Activated T-cell treated with anti-CD3 and anti-CD28 coated beads, Interleukin-2, amount 50 U/mL, for 72 hours (primary cell): ENCODE measurements at places on chromosomes 12 and 14. TPM values are rescaled to one million over a fixed set of nuclear protein-coding genes. Genes with fewer than 3 reads are reported as not detected.

DNA sequence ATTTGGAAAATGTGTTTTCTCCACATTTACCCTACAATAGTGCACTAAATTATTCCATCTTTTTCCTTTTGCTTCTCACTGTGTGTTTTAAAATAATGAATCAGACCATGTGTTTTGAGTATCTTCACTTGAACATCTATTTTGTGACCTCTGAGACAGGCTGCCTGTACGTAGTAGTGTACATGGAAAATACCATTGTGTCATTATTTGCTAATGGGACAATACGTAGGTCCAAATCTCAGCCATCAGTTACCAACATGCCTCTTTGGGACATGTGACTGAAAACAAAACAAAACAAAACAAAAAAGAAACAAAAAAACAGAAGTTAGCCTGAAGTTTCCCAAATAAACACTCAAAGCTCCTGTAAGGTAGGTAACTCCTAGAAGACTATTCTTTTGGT, 7.1 kb upstream of the MYF6 start:
- DNase-seq: no peak
- no peaks in the 10 kb centered on the region for H3K27me3 ChIP-seq
- peaks cover 2% of the 10 kb centered on the region for H3K36me3 ChIP-seq
- H3K4me1 ChIP-seq: no peaks in the 10 kb centered on the region
- no peak overlapping the region for H3K4me3 ChIP-seq

NR4A1 gene
- 136 TPM for total RNA-seq

NPAS3 gene
- not detected for total RNA-seq

OR6C68 gene
- total RNA-seq: not detected

KRT72 gene
- total RNA-seq: 0.31 TPM

CLEC4D gene
- not detected for total RNA-seq

LRRC43 gene
- total RNA-seq: 0.74 TPM

DNA sequence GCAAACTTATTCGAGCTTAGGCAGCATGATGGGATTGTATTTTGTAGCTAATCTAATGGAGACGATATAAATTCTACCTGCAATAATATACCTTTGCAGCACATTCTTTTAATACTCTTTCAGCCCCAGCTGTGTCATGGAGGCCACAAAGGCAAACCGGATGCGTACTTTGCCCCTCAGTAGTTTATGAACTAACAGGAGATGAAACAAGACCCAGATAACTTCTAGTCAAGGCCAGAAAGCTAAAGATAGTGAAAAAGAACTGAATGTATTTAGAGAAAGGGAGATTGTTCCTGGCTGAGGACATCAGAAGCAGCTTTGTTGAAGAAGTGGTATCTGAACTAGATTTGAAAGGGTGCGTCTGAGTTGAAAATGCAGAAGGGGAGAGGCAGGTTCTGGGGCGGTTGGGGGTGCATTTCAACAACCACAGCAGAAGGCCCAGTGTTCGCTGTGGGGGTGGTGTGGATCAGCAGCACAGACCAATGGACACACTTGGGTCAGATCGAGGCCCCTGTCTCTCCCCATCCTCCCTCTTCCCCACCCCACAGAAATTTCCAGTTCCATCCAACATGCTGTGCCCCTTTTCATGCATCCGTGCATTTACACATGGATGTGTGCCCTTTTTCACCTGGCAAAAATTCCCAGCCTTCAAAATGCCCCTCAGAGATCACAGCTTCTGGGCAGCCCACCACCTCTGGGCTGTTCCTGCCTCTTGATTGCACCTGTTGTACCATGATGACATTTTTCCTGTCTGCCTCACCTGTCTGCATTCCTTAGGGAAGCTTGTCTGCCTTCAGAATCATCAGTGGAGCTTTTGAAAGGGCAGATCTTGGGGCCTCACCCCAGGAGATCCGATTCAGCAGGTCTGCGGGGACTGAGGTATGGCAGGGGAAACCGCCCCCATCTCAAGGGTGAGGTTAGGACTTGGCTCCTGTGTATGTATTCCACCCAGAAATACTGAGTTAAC, 2.2 kb downstream of the ZNF839 start:
- no peak overlapping the region for H3K4me3 ChIP-seq
- H3K36me3 ChIP-seq: peaks cover 1% of the 10 kb centered on the region
- peak overlapping the region; percentile 38 for H3K27ac ChIP-seq

DNA sequence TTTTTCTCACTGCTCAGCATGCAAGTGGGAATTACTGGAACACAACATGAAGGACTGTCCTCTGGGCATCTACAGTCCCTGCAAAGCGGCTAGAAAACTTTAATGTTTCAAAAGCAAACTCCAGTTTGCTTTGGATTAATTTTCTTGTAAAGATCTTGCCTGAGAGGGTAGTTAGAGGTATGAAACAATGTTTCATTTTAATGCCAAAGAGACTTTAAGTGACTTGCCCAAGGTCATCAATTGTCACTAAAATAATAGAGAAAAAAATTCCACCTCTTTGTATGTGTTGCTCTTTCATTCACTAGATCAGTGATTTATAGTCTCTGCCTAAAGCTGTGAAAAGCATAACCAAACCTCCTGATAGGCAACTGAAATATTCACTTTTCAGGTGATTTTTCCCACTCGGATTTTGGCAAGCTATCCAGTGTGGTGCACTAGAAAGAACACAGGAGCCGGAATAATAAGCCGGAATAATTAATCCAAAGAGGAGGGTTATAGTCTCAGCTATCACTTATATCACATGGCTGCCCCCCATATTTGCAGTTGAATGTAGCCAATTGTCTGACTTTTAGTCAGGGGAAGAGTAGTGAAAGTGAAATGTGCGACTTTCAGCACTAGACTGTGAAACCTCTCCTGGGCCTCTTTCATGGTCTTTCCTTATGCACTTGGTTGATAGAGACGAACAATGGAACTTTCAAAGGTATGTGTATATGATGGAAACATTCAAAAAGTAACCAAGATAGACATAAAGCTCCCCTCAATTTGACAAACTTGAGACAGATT, 107.7 kb downstream of the SLC6A15 start:
- H3K36me3 ChIP-seq: no peaks in the 10 kb centered on the region
- no peak overlapping the region for H3K4me3 ChIP-seq
- no peak overlapping the region for H3K27ac ChIP-seq
- H3K27me3 ChIP-seq: peaks cover 5% of the 10 kb centered on the region

CIDEB gene
- 11.6 TPM for total RNA-seq

GRCh38 chr12:103028881-103029639, 71.6 kb downstream of the ASCL1 start:
- no peaks in the 10 kb centered on the region for H3K36me3 ChIP-seq
- peaks cover 7% of the 10 kb centered on the region for H3K27me3 ChIP-seq
- H3K4me1 ChIP-seq: no peaks in the 10 kb centered on the region
- no peak overlapping the region for H3K4me3 ChIP-seq
- H3K27ac ChIP-seq: no peak overlapping the region
- DNase-seq: no peak

ANO4 gene
- not detected for total RNA-seq
